ENCODE measurements at places on chromosomes 12 and 14.
A peak's percentile ranks its signal among the peaks of the same experiment; 100 is the strongest.

DNA sequence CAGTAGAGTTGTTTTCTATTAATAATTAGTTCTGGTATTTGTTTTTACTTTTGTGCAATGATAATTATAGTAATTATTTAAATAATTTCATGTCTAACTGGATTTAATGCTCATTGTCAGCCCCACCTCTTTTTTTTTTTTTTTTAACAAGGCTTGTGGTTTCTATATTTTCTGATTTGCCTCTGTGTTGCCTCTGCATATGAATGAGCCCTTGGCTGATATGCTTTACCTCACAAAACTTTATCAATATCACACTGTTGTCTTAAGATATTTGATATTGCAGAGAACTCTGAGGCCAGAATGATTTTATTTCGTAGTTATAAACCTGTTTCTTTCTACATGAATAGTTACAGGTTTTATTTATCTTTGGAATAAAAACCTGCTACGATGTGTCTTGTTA is 116.2 kb upstream of the ATP2B1 start:
- H3K27ac ChIP-seq: no peak overlapping the region
- H3K4me3 ChIP-seq: no peak overlapping the region
- no peaks in the 10 kb centered on the region for H3K27me3 ChIP-seq
- H3K36me3 ChIP-seq: no peaks in the 10 kb centered on the region
- DNase-seq: no peak

GRCh38 chr12:118307069-118307954 is 65.4 kb downstream of the TAOK3 start:
- peak overlapping the region; percentile 51 for H3K4me3 ChIP-seq
- H3K27me3 ChIP-seq: no peaks in the 10 kb centered on the region
- H3K4me1 ChIP-seq: peaks cover 23% of the 10 kb centered on the region

DNA sequence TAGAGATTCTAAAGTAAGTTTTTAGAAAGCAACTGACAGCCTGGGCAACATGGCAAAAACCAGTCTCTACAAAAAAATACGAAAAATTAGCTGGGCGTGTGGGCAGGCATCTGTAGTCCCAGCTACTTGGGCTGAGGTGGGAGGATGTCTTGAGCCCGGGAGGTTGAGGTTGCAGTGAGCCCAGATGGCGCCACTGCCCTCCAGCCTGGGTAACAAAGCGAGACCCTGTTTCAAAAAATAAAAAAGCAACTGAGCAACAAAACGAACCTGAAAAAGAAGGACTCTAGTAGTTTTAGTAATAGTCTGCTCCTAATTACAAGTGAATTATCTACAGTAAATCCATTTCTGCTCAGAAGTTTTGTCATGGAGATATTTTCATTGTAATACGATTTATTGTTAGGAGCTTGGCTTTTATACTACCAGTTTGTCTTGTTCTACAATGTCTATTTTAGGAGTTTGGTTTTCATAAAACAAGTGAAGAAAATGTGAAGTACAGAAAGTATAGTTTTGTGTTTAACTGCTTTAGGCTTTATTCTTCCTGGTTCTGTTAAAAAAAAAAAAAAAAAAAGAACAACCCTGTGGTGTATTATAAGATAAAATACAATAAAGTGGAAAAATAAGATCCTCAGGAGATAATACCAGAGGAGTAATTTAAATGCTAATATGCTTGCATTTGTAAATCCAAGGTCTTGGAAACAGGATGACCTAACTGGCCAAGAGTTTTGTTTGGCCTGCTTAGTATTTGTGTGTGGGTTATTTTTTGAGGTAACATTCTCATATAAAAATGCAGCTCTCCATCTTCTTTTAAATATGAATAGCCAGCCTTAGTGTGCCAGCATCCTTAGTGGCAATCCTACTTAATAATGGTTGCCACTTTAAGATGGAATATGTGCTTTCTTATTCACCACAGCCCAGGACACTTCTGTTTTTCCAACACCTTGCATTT is 2.8 kb downstream of the TMX1 start:
- H3K4me3 ChIP-seq: no peak overlapping the region
- DNase-seq: no peak
- peaks cover 15% of the 10 kb centered on the region for H3K4me1 ChIP-seq
- H3K27ac ChIP-seq: no peak overlapping the region

- H3K27ac ChIP-seq: peak overlapping the region; percentile 97
- H3K27me3 ChIP-seq: no peaks in the 10 kb centered on the region
- peak overlapping the region; percentile 73 for H3K4me3 ChIP-seq
- H3K4me1 ChIP-seq: peaks cover 46% of the 10 kb centered on the region
- H3K36me3 ChIP-seq: no peaks in the 10 kb centered on the region
Measured at GRCh38 chr14:73759183-73759713, 45.1 kb upstream of the PNMA1 start.

DNA sequence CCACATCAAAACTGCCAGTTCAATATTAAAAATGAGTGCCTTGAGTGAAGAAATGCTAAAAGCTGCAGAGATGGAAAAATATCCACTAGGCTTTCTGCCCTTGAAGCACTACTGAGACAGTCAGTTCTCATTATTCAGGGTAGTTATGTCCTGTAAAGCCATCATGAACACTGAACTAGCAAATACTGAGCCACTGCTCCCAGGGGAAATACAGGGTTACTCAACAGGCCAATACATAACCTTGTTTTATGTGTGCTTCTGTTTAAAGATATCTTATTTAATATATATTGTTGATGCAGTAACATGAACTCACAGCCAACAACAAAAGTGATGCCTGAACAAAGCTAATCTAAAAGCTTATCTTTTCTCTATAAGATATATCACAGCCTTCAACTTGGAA is 3.3 kb downstream of the RAD52 start:
- no peaks in the 10 kb centered on the region for H3K27me3 ChIP-seq
- DNase-seq: no peak
- H3K27ac ChIP-seq: no peak overlapping the region
- peaks cover 4% of the 10 kb centered on the region for H3K4me1 ChIP-seq
- H3K4me3 ChIP-seq: no peak overlapping the region
- H3K36me3 ChIP-seq: no peaks in the 10 kb centered on the region

- H3K4me3 ChIP-seq: no peak overlapping the region
- DNase-seq: no peak
- H3K27me3 ChIP-seq: no peaks in the 10 kb centered on the region
- H3K4me1 ChIP-seq: peaks cover 11% of the 10 kb centered on the region
- H3K27ac ChIP-seq: no peak overlapping the region
Measured at GRCh38 chr14:100400115-100400514, 77.0 kb downstream of the SLC25A47 start.

GRCh38 chr12:56884421-56884820 is 49.8 kb downstream of the SDR9C7 start:
- DNase-seq: no peak
- H3K4me3 ChIP-seq: no peak overlapping the region
- H3K4me1 ChIP-seq: no peaks in the 10 kb centered on the region
- no peaks in the 10 kb centered on the region for H3K36me3 ChIP-seq
- no peak overlapping the region for H3K27ac ChIP-seq

GRCh38 chr14:50103558-50103957 is 12.8 kb downstream of the VCPKMT start:
- peaks cover 10% of the 10 kb centered on the region for H3K36me3 ChIP-seq
- H3K4me1 ChIP-seq: peaks cover 4% of the 10 kb centered on the region
- H3K4me3 ChIP-seq: no peak overlapping the region
- H3K27me3 ChIP-seq: no peaks in the 10 kb centered on the region
- DNase-seq: no peak
- no peak overlapping the region for H3K27ac ChIP-seq

DNA sequence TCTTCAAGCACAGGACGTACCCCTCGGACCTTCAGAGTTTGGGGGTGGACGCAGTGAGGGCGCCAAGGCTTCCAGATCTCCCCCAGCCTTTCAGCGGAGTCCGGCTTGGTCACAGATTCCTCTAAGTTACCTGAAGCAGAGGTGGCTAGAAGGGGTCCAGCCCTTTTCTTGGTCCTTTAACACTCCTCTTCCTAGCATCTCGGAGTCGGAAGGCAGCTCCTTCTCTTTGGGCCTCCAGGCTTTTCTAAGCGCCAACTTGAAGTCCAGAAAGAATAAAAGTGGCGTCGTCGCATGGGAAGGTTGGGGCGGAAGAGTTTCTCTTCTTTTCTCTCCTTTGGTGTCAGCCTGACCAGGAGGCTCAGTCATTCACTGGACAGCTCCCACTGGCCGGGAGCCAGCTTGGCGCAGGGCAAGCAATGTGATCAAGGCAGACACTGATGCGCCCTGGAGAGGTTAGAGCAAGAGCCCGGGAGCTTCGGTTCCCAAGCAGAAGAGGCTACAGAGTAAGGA is 9.6 kb downstream of the OR6S1 start:
- H3K36me3 ChIP-seq: no peaks in the 10 kb centered on the region
- peak overlapping the region; percentile 63 for H3K4me3 ChIP-seq
- no peak overlapping the region for H3K27ac ChIP-seq
- peak; percentile 20 for DNase-seq
- peaks cover 13% of the 10 kb centered on the region for H3K4me1 ChIP-seq

DNA sequence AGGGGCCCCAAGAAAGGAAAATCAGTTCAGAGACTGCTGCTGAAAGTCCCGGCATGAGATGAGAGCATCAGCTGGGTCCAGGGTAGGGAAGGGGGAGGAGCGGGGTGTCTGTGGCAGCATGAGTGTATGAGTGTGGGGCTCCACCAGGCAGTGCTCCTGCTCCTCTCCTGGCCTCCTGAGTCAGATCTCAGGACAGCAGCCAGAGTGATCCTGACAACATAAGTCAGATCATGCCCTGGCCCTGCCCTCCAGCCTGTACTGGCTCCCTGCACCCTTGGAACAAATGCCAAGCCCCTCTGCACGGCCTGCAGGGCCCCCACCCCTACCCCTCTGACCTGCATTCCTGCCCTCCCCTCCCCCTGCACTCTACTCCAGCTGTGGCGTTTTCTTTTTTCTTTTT is 24.2 kb upstream of the LRP1-AS start:
- H3K27ac ChIP-seq: no peak overlapping the region
- no peak overlapping the region for H3K4me3 ChIP-seq
- DNase-seq: peak; percentile 31
- H3K36me3 ChIP-seq: peaks cover 54% of the 10 kb centered on the region
- peaks cover 10% of the 10 kb centered on the region for H3K4me1 ChIP-seq

DNA sequence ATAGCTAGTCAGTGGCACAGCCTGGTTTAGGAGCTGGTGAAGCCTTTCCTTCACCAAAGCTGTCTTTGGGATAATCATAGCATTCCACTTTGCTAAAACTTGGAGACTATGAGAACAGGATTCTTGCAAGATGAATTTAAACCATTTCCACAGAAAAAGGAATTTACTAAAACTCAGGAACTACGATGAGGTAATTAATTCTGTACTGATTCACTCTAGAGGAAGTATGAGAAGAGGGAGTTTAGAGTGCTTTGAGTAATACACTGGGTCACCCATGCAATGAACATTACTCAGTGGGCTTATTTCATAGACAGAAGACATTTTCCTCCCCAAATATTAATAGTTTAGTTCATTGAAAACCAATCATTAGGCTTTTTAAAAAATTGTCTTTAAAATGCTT is 73.0 kb downstream of the RMST start:
- no peak overlapping the region for H3K27ac ChIP-seq
- H3K4me3 ChIP-seq: no peak overlapping the region
- DNase-seq: peak; percentile 78
- H3K27me3 ChIP-seq: no peaks in the 10 kb centered on the region

- DNase-seq: no peak
- no peaks in the 10 kb centered on the region for H3K4me1 ChIP-seq
- no peak overlapping the region for H3K4me3 ChIP-seq
- H3K36me3 ChIP-seq: no peaks in the 10 kb centered on the region
- no peak overlapping the region for H3K27ac ChIP-seq
Measured at GRCh38 chr12:125549836-125550235, 484.6 kb downstream of the AACS start.

DNA sequence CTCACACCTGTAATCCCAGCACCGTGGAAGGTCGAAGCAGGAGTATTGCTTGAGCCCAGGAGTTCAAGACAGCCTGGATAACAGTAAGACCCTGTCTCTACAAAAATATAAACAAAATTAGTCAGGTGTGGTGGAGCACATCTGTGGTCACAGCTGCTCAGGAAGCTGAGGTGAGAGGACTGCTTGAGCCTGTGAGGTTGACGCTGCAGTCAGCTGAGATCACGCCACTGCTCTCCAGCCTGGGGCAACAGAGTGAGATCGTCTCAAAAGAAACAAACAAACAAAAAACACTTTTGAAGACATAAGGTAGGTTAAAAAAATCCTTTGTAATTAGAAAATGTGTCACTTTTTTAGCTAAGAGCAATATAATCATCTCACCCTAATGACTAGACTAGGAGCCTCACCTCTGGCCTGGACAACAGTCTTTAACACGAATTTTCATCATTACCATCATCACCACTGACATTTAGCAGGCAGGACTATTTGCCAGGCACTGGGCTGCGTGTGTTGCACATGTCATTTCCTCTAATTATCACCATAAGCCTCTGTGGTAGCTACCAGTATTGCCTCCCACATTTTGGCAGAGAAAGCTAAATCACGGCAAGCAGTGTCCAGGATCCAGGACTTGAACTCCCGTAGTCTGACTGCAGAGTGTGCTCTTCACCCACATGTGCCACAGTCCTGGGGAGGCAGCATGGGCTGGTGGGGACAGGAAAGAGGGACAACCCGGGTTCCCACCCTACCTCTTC is 4.6 kb upstream of the SYCP3 start:
- H3K4me1 ChIP-seq: no peaks in the 10 kb centered on the region
- H3K4me3 ChIP-seq: no peak overlapping the region
- no peaks in the 10 kb centered on the region for H3K27me3 ChIP-seq
- H3K27ac ChIP-seq: no peak overlapping the region
- no peak for DNase-seq
- H3K36me3 ChIP-seq: peaks cover 10% of the 10 kb centered on the region

DNA sequence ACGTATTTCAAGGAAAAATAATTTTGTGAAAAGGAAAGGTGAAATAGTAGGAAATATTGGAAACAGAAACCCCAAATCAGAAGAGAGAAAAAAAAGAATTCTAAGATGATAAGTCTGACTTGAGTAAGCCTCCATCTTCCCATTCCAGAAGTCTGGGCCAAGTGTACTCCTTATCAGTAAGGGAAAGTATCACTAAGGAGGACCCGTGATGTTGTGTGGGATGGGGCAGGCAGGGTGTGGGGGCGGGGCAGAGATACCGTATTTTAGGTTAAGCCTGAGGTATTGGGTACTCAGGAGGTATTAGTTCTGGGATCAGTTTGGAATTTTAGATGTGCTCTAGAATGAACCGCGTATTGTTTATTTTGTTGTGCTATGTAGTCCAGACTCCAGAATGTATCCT is 33.8 kb upstream of the PSMA6 start:
- H3K27ac ChIP-seq: no peak overlapping the region
- H3K4me1 ChIP-seq: peaks cover 3% of the 10 kb centered on the region
- H3K27me3 ChIP-seq: no peaks in the 10 kb centered on the region
- no peaks in the 10 kb centered on the region for H3K36me3 ChIP-seq
- no peak overlapping the region for H3K4me3 ChIP-seq
- no peak for DNase-seq

GRCh38 chr12:50166799-50167048 is 445 bp downstream of the CERS5 start:
- DNase-seq: peak; percentile 24
- peak overlapping the region; percentile 94 for H3K27ac ChIP-seq
- H3K36me3 ChIP-seq: no peaks in the 10 kb centered on the region
- no peaks in the 10 kb centered on the region for H3K27me3 ChIP-seq
- H3K4me1 ChIP-seq: peaks cover 7% of the 10 kb centered on the region

- no peaks in the 10 kb centered on the region for H3K36me3 ChIP-seq
- H3K4me1 ChIP-seq: peaks cover 15% of the 10 kb centered on the region
- no peaks in the 10 kb centered on the region for H3K27me3 ChIP-seq
- DNase-seq: no peak
Measured at GRCh38 chr12:102565555-102565954, 85.2 kb upstream of the IGF1 start.

All from astrocyte (in vitro differentiated cells and primary cell).